SJSA1 (cell line): ENCODE measurements at places on chromosomes 13 and 19. TPM values are rescaled to one million over a fixed set of nuclear protein-coding genes. Genes with fewer than 3 reads are reported as not detected.

Gene SLITRK1
- not detected in 2 replicates for total RNA-seq

Gene LGALS14
- total RNA-seq, result not detected in 2 replicates

Gene FAM124A
- total RNA-seq, result 0.29 TPM in 1 of 2 replicates, not detected in the other

Gene KLK10
- total RNA-seq, result not detected in 2 replicates

Gene FPR2
- total RNA-seq, result not detected in 2 replicates

Gene ZNF571
- 0.63 TPM in 1 of 2 replicates, not detected in the other for total RNA-seq

Gene ERICH4
- total RNA-seq, result not detected in 2 replicates

Gene GIPC3
- 9.2 and 13.1 TPM in 2 replicates for total RNA-seq
